Right renal cortex interstitium (tissue), 3 donors: ENCODE measurements at places on chromosomes 2 and 18. TPM values are rescaled to one million over a fixed set of nuclear protein-coding genes. Genes with fewer than 3 reads are reported as not detected.

- DNase-seq = no peak
Observed at GRCh38 chr2:74424995-74425406, 3.5 kb downstream of the WDR54 start.

DNA sequence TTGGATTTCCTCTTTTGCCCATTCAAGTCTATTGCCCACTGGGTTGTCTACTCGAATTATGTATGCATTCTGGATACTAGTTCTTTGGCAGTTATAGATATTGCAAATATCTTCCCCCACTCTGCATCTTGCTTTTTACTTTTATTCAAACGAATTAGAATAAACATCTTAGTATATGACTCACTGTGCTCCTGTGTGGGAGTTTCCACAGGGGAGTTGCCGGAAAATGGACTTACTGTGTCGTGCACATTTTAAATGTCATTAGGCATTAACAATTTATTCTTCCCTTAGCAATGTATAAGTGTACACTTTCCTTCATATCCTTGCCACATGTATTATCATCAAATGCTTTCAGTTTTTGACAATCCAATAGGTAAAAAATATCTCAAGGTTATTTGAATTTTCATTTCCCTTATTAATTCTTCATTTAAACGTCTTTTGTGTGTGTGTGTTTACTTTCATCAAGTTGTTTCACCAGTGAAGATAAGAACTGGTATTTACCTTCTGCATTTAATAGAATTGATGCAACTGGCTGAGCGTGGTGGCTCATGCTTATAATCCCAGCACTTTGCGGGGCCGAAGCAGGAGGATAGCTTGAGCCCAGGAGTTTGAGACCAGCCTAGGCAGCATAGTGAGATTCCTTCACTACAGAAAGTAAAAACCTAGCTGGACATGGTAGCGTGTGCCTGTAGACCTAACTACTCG is 4.6 kb upstream of the UGT1A5 start:
- DNase-seq = no peak

The SKA1 gene
- polyA plus RNA-seq = 6.6 TPM

DNA sequence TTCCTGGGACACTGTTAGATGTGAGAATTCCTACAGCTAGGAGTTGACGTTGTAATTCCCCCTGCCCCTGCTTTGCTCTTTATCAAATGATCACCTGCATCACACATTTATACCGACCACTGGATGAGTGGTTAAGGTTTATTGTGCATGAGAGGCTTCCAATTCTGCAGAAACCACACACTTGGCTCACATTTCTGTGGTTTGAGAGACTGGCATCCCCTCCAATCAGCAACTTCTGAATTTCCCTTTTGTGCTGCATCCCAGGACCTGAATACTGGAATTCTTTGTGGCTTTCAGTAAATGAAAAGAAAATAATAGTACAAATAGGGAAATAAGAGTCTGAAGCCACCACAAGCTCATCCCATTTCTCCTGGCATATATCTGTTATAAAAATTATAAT is 628.7 kb upstream of the PIK3C3 start:
- no peak for DNase-seq

GRCh38 chr2:101329026-101329425 is 20.5 kb upstream of the RNF149 start:
- no peak for DNase-seq

DNA sequence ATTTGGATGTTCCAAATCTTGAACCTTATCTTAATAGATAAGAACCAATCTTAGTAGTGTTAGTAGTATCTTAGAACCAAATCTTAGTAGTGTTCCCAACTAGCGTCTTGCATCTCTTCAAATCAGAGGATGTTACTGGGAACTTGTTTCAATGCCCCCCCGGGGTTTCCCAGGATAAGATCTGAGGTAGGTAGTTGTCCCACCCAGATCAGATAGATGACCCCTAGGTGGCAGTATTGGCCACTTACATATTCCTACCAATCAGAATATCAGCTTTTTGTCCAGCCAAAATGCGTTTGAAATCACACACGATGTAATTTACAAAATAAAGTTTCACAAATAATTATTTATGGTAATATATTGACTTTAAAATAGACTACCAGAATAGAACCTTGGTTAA is 314.8 kb downstream of the MBD2 start:
- DNase-seq = no peak

DNA sequence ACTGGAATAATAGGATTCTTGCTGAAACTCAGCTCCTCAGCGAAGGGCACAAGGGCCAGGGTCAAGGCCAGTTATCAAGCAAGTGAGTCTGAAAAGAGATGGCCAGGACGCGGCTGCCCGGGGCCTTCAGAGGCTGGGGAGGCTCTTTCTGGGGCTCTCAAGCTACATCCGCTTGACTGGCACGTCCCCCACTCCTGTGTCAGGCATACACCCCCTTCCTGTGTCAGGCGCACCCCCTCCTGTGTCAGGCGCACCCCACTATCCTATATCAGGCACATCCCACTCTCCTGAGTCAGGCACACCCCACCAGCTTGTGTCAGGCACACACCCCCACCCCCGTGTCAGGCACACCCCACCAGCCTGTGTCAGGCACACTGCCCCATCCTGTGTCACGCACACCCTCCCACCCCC is 91.8 kb downstream of the TPO start:
- no peak for DNase-seq

DNA sequence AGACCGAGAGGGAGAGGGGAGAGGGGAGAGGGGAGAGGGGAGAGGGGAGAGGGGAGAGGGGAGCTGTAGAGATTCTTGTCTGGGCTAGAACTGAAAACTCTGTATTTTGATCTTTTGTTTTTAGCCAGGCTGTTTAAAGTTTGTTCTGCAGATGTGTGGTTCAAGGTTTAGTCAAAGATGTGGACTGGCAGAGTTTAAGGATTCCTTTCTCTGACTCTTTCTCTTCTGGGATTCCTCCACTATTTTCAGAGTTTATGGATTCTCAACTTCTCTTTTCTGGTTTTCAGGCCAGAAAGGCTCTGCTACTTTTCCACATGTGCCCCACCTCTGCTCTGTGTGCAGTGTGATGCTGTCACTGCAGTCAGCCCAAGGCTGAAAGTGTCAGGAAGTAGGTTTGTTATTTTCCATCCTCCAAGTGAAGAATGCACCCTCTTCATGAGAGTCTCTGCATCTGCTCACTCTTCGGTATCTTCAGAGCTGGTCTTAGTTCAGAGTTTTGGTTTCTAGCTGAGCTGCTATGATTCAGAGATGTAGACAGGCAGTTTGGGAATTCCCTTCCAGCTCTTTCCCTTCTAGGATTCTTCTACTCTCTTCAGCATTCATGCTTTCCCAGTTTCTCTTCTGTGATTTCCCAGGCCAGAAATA is 130.9 kb upstream of the SMAD7 start:
- DNase-seq = no peak

DNA sequence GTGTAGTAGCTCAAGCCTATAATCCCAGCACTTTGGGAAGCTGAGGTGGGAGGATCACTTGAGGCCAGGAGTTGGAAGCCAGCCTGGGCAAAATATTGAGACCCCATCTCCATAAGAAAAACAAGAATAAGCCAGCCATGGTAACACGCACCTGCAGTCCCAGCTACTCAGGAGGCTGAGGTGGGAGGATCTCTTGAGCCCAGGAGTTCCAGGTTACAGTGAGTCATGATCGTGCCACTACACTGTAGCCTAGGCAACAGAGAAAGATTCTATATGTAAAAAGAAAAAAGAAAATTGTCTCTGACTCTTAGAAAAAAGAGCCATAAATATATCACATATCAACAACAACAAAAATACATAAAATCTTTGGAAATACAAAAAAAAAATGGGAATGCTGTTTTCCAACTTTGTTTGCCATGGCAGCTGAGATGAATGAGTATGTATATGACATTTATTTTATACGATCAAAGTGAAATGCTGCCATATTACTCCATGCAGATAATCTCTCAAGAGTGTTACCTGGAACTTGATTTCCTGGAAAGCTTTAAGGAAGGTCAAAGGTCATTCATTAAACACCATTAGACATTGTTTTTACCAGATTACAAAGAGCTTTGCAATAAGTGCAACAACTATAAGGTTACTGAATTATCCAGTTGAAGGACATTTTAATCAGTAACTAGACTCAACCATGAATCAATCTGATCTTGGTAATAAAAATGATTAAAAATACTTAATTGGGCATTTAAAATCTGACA is 19.7 kb upstream of the DAPL1 start:
- no peak for DNase-seq

- DNase-seq = no peak
Observed at GRCh38 chr2:95115418-95115817, 6.2 kb downstream of the MRPS5 start.

DNA sequence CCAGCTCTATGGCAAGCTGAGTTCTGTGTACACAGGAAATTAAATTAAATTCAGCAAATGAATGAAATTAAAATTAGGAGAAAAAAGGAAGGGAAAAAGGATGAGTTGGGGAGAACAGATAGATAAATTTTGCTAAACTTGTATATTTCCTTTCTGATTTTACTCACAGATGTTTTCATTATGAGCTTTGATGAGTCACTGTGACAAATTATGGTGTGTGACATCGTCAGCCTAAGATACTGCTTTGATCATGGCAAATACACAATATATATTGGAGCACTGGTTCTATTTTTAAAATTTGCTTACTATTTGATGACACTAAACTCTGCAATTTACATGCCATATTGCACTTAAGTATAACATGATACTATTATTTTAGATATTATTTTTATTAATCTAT is 464.6 kb upstream of the SPHKAP start:
- DNase-seq = no peak

- DNase-seq = no peak
Observed at GRCh38 chr2:11073776-11074175, 81.5 kb upstream of the SLC66A3 start.

DNA sequence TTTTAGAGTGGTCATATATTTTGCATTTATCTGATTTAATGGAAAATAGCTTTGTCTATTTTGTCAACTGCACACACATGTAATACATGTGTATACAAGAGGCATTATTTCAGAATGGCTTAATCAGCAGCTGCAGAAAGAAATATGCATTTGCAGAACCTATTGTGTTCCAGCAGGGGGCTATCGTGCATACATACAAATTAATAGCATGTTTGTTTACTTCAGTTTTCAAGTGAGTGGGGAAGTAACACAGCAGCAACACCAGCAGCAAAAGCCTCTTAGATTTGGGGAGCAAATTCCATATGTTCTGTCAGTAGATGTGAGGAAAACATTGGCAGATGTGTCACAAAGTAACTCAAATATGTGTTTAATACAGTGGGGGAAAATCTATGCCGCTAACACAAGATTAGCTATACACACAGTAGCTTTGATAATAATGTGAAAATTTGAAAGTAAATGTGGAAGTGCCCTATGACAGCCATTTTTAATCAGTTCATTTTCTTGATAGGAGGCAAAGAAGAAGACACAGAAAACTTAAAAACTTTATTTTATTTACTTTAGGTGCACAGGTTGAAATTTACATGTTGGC is 218.1 kb downstream of the WDR7 start:
- DNase-seq = peak; percentile 10

DNA sequence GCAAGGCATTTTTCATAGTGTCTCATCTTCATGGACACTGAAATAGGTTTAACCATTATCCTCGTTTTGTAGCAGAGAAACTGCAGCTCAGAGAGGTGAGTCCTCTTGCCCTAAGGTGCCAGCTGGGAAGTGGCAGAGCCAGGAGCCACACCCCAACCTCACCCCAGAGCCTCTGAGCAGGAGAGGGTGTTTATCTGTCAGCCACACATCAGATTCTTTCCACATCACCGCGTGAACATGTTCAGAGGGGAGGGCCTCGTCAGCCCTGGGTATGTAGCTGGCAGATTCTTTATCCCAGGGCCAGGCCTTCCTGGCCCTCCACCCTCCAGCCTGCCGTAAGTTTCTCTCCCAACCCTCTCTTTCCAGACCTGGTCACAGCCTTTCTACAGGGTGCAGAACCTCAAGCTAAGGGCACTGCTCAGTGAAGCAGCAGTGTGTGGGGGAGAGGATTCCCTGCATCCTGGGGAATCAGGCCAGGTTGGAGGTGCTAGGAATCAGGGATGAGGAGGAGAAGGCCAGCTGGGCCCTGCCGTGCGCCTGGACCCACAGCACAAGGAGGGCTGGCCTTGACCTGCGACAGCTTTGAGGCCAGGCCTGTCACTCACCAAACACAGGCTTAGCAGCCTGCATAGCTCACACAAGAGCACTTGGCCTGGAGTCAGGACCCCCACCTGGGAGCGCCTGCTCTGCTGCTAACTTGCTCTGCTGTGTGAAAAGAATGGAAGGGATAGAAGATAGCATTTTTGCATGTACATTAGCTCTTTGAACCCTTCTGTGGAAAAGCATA is 111.3 kb upstream of the MCFD2 start:
- no peak for DNase-seq

The FAM161A gene
- polyA plus RNA-seq = 16.7 TPM

DNA sequence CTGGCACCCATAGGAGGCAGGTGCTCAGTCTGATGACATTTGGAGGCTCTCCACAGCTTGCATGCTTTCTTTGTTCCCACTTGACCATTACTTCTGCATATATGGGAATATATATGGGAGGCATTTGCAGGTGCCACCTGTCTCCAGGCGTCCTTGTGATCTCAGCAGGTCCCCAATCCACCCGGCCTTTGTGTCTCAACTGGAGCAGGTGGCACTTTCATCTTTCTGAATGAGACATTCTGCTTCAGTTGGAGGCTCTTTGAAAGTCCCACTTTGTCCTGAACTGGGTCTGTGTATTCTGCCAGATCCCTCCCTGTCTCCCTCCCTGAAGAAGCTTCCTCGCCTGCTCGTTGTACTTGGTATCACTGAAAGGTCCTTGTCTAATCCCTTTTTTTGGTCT is 318.1 kb upstream of the EPAS1 start:
- DNase-seq = no peak

DNA sequence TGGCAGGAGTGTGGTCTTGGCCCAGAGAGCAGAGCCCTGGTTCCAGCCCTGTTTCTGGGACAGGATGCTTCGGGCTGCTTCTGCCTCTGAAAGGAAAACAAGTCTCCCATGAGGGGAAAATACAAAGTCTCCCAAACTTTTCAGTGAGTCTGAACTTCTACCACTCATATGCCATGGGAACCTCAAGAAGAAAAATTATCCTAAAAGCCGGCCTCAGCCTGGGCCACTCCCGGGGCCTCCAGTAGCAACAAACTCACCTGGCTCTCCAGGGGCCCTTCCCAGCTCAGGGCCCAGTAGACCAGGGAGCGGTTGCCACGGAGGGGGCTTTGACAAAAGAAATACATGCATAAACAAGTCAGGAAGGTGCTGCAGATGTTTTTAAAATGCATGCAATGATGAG is 289.2 kb upstream of the HDAC4 start:
- DNase-seq = no peak

DNA sequence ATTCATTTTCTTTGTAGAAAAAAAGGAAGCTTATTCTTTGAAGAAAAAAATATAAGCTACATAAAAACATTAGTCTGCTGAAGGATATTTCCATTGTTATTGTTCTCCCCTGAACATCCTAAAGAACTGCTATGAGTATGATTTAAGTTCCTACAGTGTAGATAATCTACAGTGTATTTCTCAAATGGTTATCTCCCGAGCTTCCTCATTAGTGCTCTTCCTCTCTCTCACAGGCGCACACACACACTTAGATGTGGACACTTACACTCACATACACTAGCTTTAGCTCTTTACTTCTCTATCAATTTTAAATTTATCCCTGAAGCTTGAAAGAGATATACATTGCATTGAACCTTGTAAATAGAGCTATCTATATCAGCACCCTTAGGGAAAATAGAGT is 681.0 kb downstream of the KCNJ3 start:
- no peak for DNase-seq

The SNTG2 gene
- 2.3 TPM for polyA plus RNA-seq

- no peak for DNase-seq
Observed at GRCh38 chr2:70247364-70248180, 856 bp downstream of the TIA1 start.
